ENCODE measurements at places on chromosomes 1 and 21.

- DNase-seq, result no peak
Observed at GRCh38 chr1:230293390-230293700, 132.8 kb downstream of the PGBD5 start.

GRCh38 chr1:234979296-234980279 lies 149.0 kb downstream of the TOMM20 start:
- no peak for DNase-seq

GRCh38 chr1:50157306-50157941 lies 48.7 kb downstream of the ELAVL4 start:
- DNase-seq, result no peak

- no peak for DNase-seq
Observed at GRCh38 chr21:31660591-31660990, 1.1 kb downstream of the SOD1 start.

- no peak for DNase-seq
Observed at GRCh38 chr1:111909030-111909429, 80.4 kb downstream of the KCND3 start.

- no peak for DNase-seq
Observed at GRCh38 chr1:31259746-31260145, 20.1 kb upstream of the NKAIN1 start.

GRCh38 chr1:155022927-155023236 lies 10.7 kb downstream of the DCST2 start:
- DNase-seq, result peak; percentile 18

DNA sequence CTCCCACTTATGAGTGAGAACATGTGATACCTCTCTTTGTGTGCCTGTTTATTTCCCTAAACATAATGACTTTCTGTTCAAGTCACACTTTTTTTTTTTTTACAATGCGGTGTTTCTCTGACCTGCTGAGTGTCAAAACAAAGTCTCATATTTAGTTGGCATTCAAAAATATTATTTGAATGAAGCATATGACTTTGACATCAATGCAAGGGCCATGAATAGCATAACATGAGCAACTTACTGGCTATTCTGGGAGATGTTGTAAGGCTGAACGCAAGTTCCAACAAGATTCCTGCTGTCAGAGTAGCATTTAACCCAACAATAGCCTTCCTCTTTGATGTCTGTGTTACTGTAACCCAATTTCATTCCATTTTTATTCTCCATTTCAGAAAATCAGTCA lies 2.0 kb upstream of the KRTAP19-1 start:
- no peak for DNase-seq

DNA sequence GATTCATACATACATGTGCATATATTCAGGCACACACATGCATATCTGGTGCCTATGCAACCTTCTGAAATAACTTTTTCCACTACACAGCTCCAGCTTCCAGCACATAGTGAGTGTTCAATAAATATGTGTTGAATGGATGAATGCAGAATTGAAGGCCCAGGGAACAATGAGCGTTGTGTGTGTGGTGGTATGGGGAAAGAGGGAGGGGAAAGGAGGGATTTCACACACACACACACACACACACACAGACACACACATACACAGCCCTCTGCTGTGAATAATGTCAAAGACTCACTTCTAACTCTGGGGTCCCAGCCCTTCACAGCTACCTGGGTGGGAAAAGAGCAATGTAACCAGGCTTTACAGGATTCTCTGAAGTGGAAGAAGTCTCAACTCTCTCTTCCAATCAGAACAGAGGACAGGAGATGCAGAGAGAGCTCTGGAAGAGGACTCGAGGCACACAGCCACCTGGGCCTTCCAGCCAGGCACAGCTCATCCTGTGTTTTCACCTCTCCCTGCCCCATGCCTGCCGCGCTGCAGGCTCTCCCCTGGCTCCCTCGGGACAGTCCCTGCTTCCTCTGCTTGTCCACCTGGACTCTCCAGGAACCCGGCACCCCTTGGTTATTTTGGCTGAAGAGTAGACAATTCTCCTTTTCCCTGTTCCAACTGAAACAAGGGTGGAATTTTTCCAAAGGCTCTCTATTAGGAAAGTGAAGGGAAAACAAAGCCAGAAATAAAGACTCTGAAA lies 5.4 kb upstream of the IGSF8 start:
- DNase-seq, result no peak

DNA sequence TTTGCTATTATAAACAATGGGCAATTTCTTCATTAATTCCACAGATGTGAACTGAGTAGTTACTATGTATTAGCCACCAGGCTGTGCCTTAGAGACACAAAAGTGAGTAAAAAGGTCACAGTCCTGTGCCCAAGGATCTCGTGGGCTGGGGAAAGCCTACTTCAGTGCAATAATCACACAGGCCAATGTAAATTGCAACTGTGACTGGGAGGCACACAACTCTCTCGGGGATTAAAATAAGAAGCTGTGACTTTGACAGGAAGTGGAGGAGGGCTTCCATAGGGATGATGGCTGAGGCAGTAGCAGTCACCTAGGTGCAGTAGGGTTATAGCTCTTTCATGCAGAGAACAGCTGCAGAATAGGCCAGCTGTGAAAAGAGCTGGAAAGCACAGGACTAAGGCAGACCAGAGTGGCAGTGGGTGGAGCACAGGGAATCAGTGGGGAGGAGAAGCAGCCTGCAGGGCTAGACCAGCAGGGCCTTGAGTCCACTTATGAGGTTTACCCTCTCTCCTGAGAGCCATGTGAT lies 121.9 kb downstream of the MAB21L3 start:
- DNase-seq, result peak; percentile 2

- no peak for DNase-seq
Observed at GRCh38 chr1:17958704-17959103, 148.9 kb upstream of the IGSF21 start.

- peak; percentile 26 for DNase-seq
Observed at GRCh38 chr1:200131551-200132125, 104.1 kb downstream of the NR5A2 start.

DNA sequence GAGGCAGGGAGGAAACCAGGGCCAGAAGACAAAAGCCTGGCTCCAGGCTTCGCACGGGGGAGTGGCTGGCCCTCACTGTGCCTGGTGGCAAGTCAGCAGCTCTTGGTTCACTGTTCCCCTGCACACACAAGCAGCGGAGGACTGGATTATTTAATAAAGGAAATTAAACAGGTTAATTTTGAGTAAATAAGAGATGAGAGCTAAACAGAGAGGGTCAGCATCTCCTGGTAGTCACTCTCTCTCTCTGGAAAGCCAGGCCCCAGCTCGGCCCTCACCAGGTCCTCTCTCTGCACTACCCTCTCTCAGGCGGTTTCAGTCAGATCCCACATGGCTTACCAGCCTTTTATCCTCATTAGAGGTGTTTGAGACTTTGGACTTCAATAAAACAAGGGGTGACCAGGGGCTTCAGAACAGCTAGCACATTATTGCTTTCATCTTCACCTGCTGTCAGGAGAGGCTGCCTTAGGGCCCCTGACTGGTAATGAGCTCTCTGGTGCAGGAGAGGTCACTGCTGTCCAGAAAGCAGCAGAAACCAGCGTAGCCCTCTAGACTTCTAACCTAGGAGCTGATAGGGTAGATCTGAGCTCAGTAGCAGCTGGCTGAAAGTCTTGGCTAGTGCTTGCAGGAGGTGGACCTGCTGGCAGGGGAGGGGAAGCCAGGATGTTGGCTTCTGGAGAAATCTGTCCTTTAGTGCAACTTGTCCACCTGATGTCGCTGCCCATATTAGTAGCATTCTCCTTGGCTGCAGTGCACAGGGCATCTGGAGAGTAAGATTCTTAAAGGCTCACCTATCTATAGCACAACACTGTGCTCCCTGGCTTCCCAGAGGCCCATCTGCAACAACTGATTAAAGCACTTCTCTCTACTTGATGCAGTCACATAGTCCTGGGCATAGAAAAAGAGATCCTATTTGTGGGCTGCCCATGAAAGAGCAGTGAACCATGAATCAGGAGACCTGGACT lies 45.9 kb downstream of the SYT6 start:
- DNase-seq, result no peak

DNA sequence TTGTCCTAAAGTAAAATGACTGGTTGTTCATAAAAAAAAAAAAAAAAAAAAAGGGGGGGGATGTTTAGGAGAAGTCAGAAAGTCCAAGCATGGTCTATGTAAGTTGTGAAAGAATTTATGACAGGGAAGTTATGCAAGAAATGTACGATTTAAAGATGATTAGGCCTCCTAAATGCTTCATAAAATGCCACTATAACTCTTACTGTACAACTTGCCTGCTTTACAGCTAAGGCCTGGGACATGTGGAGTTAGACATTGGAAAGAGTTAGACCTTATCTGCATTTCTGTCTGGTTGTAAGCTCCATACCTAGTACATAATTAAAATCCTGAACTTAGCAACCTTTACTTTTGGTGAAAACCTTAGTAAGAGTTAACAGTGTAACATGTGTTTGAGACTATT lies 150.0 kb downstream of the TPR start:
- DNase-seq, result no peak

- peak; percentile 87 for DNase-seq
Observed at GRCh38 chr1:100188617-100189016, 10.6 kb upstream of the LRRC39 start.

- DNase-seq, result peak; percentile 62
Observed at GRCh38 chr1:91513160-91513559, 12.5 kb downstream of the CDC7 start.

GRCh38 chr1:220966881-220967611 lies 87.8 kb downstream of the HLX start:
- DNase-seq, result no peak

DNA sequence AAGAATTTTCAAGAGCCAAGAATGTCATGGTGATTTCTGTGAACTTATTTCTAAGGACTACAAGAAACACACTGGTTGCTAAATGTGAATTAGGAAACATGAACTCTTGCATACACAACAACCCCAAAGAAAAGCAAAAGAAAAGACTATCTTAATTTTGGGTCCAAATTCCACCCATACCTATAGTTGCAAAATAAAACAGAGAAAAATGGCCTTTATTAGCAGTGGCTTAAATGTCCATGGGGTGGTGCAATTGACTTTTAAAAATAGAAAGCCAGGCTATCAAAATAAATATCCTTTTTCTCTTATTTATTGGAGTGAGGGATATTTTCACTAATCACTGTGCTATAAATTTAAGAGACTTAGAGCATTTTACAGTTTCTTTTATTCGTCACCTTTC lies 80.9 kb upstream of the DPYD start:
- DNase-seq, result peak; percentile 55

DNA sequence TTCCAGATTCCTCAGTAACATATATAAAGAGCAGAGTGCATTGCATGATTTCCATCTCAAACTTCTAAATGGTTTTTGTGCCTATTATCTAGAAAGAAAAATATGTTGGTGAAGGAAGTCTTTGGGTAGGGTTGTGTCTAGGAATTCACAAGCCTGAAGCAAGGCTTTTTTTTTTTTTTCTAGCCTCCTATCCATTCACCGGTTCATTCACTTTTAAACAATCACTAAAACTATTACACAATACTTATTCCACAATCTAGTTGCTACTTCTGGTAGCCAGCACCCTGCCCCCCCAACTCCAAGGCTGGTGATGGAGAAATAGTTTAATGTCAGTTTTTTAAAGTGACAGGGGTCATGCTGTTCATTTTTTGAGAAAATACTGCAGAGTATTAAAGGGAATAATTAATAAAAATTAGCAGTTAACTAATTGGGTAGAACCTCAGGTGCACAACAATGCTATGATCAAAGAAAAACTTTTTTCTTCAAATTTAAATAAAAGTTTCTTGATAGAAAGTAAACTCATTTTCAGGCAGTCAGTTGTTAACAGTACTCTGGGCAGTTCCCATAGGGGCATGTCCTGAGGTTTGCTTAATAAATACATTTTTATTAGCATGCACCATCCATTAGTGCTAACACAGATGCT lies 10.9 kb downstream of the IRF2BP2 start:
- peak; percentile 47 for DNase-seq

DNA sequence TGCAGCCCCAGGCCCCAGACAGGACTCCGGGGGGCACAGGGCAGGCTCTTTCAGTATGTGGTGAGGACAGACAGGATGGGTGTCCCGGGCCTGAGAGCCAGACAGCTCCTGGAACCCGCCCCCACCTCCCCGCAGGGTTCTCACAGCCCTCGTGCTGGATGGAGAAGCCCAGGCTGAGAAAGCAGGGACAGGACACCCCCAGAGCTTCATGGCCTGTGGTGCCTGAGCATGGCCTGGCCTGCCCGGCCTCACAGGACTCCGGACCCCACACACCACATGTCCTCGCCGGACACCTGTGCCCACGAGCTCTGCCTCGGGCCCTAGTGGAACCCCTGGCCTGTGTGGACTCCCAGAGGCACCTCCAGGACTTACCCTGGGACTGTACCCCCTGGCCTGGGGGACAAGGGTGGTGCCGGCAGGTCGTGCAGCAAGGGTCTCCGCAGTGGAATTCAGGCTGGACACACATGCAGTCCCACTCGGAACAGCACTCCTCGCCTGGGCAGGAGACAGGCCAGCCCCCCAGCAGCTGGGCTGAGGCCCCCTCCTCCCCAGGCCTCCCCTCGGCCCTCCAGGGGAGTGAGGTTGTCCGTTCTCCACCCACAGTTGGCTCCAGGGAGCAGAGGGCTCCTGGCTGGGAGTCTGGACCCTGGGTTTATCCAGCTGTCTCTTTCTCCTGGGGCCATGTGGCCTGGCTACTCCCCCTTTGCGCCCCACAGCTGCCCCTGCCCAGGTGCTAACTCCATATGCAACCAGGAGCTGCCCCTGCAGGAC lies 1.2 kb downstream of the TNFRSF18 start:
- DNase-seq, result no peak

DNA sequence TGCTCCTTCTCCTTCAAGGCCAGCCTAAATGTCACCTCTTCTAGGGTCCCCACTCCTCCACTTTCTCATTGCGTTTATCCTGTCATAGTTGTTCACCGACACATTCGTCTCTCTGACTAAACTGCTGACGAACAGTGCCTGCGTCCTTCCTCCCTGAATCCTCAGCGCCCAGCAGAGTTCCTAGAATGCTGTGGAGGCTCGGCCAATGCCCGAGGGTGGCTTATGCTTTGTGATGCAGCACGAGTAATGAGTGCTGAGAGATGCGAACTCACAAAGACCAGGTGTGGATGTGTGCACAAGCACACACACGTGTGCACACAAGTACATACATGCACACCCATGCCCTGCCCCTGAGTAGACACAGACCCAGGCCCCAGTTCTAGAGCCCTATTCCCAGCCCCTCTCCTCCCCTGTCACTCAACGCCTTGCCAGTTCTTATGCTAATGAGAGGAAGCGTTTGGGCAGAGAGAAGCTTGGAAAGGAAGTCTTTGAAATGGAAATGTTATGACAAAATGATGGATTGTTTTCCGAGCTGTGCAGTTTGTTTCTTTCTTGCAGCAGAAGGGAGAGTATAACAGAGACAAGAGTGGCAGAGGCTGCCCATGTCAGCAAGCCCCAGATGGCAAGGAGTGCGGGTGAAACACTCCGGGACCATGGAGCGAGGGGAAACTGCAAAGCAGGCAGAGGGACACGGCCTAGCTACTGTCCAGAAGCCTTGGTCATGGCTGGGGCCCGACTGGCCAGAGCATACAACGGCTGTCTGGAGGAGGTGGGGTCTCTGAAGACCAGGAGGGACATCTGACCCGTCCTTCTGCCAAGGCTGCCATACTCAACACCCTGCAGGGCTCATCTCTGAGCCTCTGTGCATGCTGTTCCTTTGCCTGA lies 24.2 kb downstream of the KCNA10 start:
- no peak for DNase-seq

DNA sequence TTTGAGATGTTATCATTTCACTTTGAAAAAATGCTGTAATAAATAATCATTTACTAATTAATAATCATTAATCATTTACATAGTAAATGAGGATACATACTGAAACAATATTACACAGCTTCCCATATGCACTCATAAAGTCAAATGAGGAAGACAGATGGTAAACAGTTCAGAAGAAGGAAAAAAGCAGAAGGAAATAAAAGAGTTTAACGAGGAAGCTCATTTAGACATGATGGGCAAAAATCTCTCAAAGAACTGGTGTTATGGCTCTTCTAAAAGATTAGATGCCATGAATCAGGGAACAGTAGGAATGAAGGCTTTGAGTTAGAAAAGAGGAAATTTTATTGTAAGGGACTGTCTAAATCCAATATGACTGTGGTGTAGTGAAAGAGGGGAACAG lies 347.6 kb downstream of the PTPRC start:
- no peak for DNase-seq
